ENCODE measurements at places on chromosomes 5 and 9. TPM values are rescaled to one million over a fixed set of nuclear protein-coding genes. Genes with fewer than 3 reads are reported as not detected.

The KIF24 gene
- 0.53 TPM for total RNA-seq

The SPINK4 gene
- total RNA-seq: not detected

The HAVCR2 gene
- total RNA-seq: 5.0 TPM

The IFNA13 gene
- not detected for total RNA-seq

The PCDHGB3 gene
- 0.29 TPM for total RNA-seq

The EPB41L4B gene
- 6.9 TPM for total RNA-seq

The ALG2 gene
- total RNA-seq: 14.3 TPM

The SMIM33 gene
- not detected for total RNA-seq

The TYRP1 gene
- total RNA-seq: 1.8 TPM

The PARP8 gene
- total RNA-seq: 1.7 TPM

The PCDHAC1 gene
- total RNA-seq: not detected

GRCh38 chr5:76546497-76547102, 76.6 kb downstream of the F2RL2 start:
- no peaks in the 10 kb centered on the region for H3K27me3 ChIP-seq
- no peaks in the 10 kb centered on the region for H3K4me1 ChIP-seq
- DNase-seq: no peak
- no peak overlapping the region for H3K4me3 ChIP-seq
- no peak overlapping the region for H3K27ac ChIP-seq

DNA sequence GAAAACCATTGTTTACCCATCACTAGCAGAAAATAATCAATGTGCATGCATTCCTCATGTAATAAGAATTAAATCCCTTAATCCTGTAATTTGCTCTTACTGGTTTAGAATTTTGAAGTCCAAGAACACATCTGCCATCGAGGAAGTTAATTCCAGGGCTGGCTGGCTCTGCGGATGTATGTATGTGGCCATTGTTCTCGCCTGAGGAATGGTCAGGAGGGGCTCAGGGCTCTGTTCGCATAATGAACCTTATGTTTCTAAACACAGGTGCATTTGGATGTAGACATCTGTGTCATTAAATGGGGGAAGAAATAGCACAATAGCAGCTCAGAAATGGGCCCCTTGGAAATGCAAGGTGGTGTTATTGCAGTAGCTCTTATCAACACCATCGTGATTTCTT, 148.6 kb upstream of the GAS1 start:
- no peak overlapping the region for H3K4me3 ChIP-seq
- no peaks in the 10 kb centered on the region for H3K4me1 ChIP-seq
- H3K36me3 ChIP-seq: no peaks in the 10 kb centered on the region
- no peaks in the 10 kb centered on the region for H3K27me3 ChIP-seq
- H3K27ac ChIP-seq: no peak overlapping the region

DNA sequence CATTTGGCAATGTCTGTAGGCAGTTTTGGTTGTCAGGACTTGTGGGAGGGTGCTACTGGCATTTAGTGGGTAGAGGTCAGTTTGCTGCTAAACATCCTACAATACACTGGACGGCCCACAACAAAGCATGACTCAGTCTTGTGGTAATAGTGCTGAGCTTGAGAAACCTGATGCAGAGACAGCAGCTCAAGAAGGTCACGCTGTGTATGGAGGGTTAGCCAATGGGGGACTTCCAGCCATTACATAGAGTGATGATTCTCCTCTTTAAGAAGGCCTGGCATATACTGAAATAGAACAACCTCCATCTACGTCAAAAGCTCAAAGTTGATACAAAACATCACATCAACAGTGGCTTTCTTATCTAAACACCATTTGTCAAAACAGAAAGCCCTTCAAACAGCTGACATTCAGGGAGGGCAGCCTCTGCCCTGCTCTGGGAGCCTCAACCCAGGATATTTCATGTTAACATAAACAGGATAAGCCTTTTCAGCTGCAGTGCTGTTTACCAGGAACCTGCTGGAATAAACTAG, 143.0 kb downstream of the GPBP1 start:
- H3K4me3 ChIP-seq: no peak overlapping the region
- H3K4me1 ChIP-seq: no peaks in the 10 kb centered on the region
- no peaks in the 10 kb centered on the region for H3K36me3 ChIP-seq
- H3K27ac ChIP-seq: no peak overlapping the region
- H3K27me3 ChIP-seq: no peaks in the 10 kb centered on the region

DNA sequence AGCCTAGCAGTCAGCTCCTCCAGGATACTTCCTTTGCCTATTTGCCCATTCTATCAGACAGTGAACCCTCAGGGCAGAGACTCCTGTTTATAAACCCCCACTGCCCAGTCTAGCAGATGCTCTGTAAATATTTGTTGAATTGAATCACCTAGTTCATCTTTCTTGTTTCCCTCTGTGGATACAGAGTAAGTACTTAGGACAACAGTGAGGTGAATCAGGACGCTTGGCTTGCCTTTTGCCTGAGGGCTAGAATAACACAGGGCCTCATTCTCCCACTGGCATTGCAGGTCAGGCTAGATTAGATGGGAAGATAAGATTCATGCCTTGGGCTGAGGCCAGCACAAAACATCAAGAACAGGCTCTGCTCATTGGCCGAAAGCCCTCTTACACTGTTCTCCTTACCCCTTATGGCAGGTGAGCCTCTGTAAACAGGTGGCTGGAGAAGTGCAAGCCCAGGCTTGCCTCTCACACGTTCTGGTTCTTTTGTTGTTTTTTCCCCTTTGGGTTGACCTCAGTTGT, 22.2 kb downstream of the TNFSF8 start:
- no peak overlapping the region for H3K4me3 ChIP-seq
- no peak for DNase-seq
- H3K27ac ChIP-seq: no peak overlapping the region
- no peaks in the 10 kb centered on the region for H3K27me3 ChIP-seq

DNA sequence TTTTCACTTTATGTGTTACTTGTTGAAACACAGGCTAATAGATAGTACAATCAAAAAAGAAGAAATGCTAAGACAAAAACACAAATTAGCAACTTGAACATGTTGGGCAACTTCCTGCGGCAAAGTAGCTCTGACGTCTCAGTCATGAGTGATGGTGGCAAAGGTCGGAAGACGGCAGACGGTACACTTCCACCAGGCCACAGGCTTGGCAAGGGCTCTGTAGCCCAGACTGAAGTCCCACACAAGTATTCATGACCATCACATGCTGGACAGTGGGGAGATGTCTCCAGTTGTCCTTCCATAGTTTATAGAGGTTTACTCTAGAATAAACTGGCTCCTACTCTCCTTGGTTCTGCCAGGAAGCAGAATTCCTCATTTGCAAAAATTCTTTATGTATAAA, 831.3 kb downstream of the MTRR start:
- H3K27ac ChIP-seq: no peak overlapping the region
- no peaks in the 10 kb centered on the region for H3K36me3 ChIP-seq

DNA sequence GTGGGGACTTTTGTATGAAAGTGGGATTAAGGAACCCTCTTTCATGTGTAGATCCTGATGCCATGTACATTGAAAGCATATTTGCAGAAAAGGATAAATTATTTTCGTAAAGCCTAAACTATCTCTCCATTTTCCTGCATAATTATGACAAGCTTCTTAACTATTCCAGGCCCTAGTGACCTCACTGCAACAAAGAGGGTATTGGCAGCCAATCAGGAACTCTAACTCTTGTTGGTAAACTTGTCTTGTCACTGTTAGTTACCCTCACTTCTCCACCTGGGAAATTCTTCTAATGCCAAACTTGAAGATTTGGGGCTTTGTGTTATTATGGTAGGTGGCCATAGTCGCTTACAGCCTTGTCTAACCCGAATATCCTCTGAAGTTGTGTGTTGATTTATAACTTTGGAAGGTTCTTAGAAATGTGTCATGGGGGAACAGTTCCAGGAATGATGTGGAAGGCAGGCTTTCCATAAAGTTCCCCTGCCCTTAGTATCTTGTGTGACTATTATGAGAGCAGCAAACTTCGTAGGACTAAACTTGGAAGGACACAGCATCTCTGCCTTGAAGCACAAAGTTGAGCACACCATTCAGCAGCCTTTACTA, 52.5 kb downstream of the IQGAP2 start:
- H3K27ac ChIP-seq: no peak overlapping the region
- H3K4me3 ChIP-seq: no peak overlapping the region
- DNase-seq: no peak
- no peaks in the 10 kb centered on the region for H3K36me3 ChIP-seq
- no peaks in the 10 kb centered on the region for H3K27me3 ChIP-seq
- H3K4me1 ChIP-seq: no peaks in the 10 kb centered on the region

- peaks cover 32% of the 10 kb centered on the region for H3K4me1 ChIP-seq
- no peak overlapping the region for H3K4me3 ChIP-seq
- peak overlapping the region; percentile 38 for H3K27ac ChIP-seq
- no peak for DNase-seq
- no peaks in the 10 kb centered on the region for H3K36me3 ChIP-seq
Observed at GRCh38 chr9:94921092-94921471, 194.6 kb downstream of the AOPEP start.

GRCh38 chr9:32384002-32384363, 460 bp upstream of the ACO1 start:
- no peak for DNase-seq
- H3K36me3 ChIP-seq: no peaks in the 10 kb centered on the region
- peak overlapping the region; percentile 84 for H3K4me3 ChIP-seq
- peaks cover 20% of the 10 kb centered on the region for H3K4me1 ChIP-seq
- H3K27me3 ChIP-seq: no peaks in the 10 kb centered on the region

GRCh38 chr5:108484035-108484434, 102.1 kb upstream of the FBXL17 start:
- H3K4me1 ChIP-seq: no peaks in the 10 kb centered on the region
- H3K27ac ChIP-seq: no peak overlapping the region
- H3K4me3 ChIP-seq: no peak overlapping the region
- H3K27me3 ChIP-seq: no peaks in the 10 kb centered on the region
- DNase-seq: no peak

- peaks cover 22% of the 10 kb centered on the region for H3K4me1 ChIP-seq
- no peak overlapping the region for H3K4me3 ChIP-seq
- no peaks in the 10 kb centered on the region for H3K27me3 ChIP-seq
- H3K36me3 ChIP-seq: no peaks in the 10 kb centered on the region
- DNase-seq: no peak
- no peak overlapping the region for H3K27ac ChIP-seq
Observed at GRCh38 chr5:127886081-127886480, 182.9 kb downstream of the CCDC192 start.

GRCh38 chr9:90001747-90002146, 396.9 kb downstream of the GADD45G start:
- peaks cover 46% of the 10 kb centered on the region for H3K4me1 ChIP-seq
- no peaks in the 10 kb centered on the region for H3K36me3 ChIP-seq
- no peak for DNase-seq

DNA sequence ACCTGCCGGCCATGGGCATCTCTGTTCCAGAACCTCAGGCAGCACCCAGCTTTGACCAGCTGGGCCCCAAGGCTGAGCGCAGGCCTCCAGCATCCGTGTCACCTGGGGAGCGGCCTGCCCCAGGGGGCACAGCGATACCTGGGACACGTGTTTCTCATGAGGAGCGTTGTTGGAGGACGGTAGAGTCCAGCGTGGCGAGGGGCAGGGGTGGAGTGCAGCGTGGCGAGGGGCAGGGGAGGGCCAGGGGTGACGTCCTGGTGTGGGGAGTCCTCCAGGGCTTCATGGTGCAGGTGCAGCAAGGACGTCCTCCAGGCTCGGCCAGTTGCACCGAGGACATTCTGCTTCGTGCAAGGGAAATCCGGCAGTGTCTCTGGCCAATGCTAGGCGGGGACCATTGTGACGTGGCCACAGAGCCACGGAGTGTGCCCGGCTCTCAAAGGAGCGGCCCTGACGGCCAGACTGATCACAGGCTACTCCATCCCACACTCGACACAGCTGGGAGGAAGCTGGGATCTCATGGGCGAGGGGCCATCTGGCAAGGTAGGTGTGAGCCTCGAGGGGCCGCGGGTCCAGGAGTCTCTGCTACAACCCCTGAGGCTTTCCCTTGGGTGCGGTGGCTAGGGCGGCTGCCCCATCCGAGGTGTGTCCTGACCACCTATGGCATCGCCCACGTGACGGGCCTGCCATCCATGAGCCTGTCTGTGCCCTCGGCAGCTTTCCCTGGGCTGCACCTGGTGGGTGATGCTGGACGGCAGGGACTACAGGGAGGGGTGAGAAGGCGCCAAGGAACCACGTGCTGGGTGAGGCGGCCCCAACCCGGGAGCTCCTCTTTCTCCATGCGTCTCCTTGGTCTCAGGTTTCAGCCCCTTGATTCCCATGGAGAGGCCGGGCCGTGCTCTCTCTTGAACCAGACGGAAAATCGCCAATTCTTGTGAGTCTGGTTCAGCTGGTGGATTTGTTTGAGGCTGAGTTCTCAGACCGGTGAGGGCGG, 33.8 kb downstream of the SLC9A3 start:
- peaks cover 54% of the 10 kb centered on the region for H3K27me3 ChIP-seq
- H3K27ac ChIP-seq: no peak overlapping the region
- DNase-seq: no peak
- no peaks in the 10 kb centered on the region for H3K36me3 ChIP-seq
- no peak overlapping the region for H3K4me3 ChIP-seq

- H3K27me3 ChIP-seq: no peaks in the 10 kb centered on the region
- H3K4me1 ChIP-seq: peaks cover 3% of the 10 kb centered on the region
Observed at GRCh38 chr9:16196206-16196605, 643.4 kb downstream of the CCDC171 start.

- H3K4me3 ChIP-seq: no peak overlapping the region
- no peak overlapping the region for H3K27ac ChIP-seq
- no peaks in the 10 kb centered on the region for H3K27me3 ChIP-seq
- H3K4me1 ChIP-seq: no peaks in the 10 kb centered on the region
- H3K36me3 ChIP-seq: no peaks in the 10 kb centered on the region
Observed at GRCh38 chr9:108108280-108108851, 618.8 kb upstream of the KLF4 start.

- no peaks in the 10 kb centered on the region for H3K27me3 ChIP-seq
- H3K4me3 ChIP-seq: no peak overlapping the region
- H3K27ac ChIP-seq: no peak overlapping the region
- peaks cover 32% of the 10 kb centered on the region for H3K4me1 ChIP-seq
- H3K36me3 ChIP-seq: no peaks in the 10 kb centered on the region
- DNase-seq: peak; percentile 17
Observed at GRCh38 chr9:69131682-69132081, 42.4 kb upstream of the TJP2 start.

DNA sequence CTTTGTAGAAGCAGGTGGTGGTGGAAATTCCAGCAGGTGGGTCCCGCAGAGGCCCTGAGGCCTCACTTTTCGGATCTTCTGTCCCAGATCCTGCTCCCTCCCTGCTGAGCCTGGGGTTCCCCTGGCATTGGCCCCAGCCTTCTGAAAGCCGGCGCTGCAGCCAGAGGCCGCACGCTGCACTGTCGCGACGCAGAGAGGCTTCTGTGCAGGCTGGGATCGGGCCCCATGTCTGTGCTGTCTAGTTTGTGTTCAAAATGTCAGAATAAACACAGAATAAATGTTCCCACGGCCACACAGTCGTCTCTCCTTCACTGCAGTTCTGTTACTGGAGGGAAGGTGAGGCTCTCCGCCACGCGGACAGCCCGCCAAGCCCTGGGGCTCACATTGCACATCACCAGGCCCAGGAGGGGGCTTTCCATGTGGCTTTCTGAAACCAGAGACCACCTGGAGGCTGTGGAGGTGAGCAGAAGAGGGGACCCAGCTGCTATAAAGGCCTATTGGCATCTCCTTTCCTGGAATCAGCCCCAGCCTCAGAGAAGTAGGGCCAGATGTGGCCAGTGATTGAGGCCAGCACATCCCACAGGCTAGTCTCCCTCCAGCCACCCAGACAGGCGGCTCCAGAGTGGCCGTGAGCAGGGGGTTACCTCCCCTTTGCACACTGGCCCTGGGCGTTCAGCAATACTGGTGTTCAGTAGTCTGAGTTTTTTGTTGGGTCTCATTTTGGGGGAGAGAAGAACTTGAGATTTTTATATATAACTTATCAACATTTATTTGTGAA, 46.5 kb downstream of the USP20 start:
- H3K36me3 ChIP-seq: no peaks in the 10 kb centered on the region
- H3K4me1 ChIP-seq: peaks cover 19% of the 10 kb centered on the region
- H3K4me3 ChIP-seq: no peak overlapping the region

Data from gastrocnemius medialis (tissue), 4 donors.